ENCODE measurements at places on chromosomes 3 and 15.
A peak's percentile ranks its signal among the peaks of the same experiment; 100 is the strongest.

- peak; percentile 8 for DNase-seq
Measured at GRCh38 chr3:98657457-98657856, 64.0 kb upstream of the CPOX start.

GRCh38 chr15:46676233-46677206 lies 1040.8 kb upstream of the SEMA6D start:
- DNase-seq, result no peak

GRCh38 chr3:42539871-42540714 lies 37.6 kb downstream of the VIPR1 start:
- peak; percentile 46 for DNase-seq

- no peak for DNase-seq
Measured at GRCh38 chr3:61158216-61158615, 93.0 kb downstream of the FHIT start.

DNA sequence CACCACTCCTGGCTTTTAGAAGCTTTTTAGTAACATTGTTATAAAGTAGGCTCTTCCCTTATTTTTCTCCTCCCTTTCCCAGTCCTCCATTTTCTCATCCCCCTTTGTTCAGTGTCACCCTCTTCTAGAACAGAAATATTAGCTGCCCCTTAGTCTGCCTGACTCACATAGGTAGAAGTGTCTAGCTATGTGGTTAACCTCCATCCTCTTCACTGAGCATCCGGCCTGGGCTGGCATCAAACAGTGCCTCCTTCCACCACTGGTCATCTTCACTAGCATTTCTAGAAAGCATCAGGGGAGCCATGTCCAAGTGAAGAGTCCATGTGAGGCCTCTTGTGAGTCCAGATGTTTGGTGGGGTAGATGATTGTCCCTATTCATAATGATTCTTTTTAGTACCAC lies 70.0 kb upstream of the SKOR1 start:
- DNase-seq, result no peak

GRCh38 chr15:58352026-58352929 lies 79.5 kb upstream of the LIPC start:
- no peak for DNase-seq

GRCh38 chr15:42072141-42072685 lies 22.1 kb downstream of the PLA2G4D start:
- DNase-seq, result no peak

GRCh38 chr15:75942464-75942863 lies 38.8 kb downstream of the FBXO22 start:
- no peak for DNase-seq

Data from stimulated activated CD4-positive, alpha-beta T cell treated with anti-CD3 and anti-CD28 coated beads, Interleukin-1b, Interleukin-23, amount 100 ng/mL, for 4 hours (primary cell).